Activated CD4-positive, alpha-beta T cell treated with anti-CD3 and anti-CD28 coated beads, Interleukin-2, amount 50 U/mL, for 1 hour (primary cell): ENCODE measurements at places on chromosomes 1 and 21.

- no peak for DNase-seq
Observed at GRCh38 chr1:31725777-31726535, 22.1 kb upstream of the COL16A1 start.

DNA sequence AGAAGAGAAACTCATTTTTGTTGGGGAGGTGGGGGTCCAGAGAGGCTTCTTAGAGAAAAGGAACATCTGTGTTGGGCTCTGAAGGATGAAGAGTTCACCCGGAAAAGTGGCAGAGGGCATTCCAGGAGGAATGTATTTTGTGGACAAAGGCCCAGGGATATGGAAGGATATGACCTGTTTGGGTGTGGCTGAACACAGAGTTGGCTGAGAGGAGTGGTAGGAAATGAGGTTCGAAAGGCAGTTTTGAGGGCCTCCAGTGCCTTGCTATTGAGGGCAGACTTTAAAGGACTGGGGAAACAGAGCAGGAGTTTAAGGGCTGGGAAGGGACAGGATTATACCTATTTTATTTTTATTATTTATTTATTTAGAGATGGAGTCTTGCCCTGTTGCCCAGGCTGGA is 27.3 kb upstream of the WASF2 start:
- DNase-seq, result no peak

DNA sequence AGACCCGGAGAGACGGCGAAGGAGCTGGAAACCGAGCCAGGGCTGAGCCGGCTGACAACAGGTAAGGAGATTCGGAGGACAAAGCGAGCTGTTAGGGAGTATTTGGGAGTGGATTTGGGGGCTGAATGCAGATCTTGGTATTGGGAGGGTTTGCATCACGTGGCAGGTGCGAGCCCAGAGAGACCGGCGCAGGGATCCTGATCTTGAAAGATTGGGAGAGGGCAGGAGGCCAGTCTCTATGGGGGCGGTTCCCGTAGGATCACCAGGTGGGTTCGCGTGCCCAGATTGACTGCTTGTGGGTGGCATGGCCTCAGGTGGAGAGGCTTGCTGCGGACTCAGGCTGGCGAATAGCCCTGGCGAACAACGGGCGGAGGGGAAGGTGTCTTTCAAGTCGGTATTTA is 204 bp downstream of the CIART start:
- no peak for DNase-seq

DNA sequence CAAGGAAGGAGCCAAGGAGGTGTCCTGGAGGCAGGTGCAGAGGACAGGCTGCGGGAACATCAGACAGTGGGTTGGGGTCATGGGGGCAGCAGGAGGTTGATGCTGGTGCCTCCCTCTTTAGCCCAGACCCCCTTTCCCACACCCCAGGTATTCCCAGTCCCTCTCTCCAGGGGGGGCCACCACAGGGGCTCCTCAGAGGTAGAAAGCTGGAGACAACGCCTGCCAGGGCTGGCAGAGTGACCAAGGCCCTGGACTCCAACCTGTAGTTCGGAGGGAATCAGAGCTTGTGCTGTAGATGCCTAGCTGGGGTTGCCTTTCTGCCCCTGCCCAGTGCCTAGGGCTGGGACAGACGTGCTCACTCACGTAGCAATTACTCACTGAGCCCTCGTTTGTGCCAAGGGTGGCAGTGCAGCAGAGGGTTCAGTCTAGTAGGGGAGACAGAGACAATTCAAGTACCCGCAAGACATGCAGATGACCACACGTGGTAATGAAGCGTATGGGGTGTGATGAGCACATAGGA is 148.2 kb downstream of the PTPRU start:
- DNase-seq, result no peak

- no peak for DNase-seq
Observed at GRCh38 chr1:7389906-7390603, 381.0 kb upstream of the VAMP3 start.

- DNase-seq, result no peak
Observed at GRCh38 chr1:154621875-154622274, 13.9 kb upstream of the ADAR start.
